ENCODE measurements at places on chromosomes 1 and 21.
A peak's percentile ranks its signal among the peaks of the same experiment; 100 is the strongest.

GRCh38 chr1:114728553-114728952 is 12.0 kb upstream of the NRAS start:
- no peak for DNase-seq

DNA sequence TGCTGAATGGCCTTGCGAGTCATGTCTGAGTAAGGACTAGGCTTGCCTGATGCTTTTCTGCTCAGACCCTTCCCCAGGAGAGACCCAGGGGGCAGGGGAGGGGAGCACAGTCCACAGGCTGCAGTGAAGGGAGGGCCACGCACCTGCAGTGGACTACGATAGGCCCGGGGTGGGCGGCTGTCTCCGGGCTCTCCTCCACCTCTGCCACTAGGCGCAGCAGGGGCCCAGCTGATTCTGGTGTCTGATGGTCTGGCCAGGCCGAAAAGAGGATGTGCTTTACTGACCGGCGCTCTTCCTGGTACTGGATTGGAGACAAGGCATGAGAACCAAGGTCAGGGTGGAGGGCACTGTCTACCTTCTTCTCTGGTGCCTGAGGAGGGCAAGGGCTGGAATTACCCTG is 7.9 kb upstream of the ARL8A start:
- no peak for DNase-seq

- no peak for DNase-seq
These were observed 14.2 kb downstream of the MTF1 start for GRCh38 chr1:37845049-37845646.

DNA sequence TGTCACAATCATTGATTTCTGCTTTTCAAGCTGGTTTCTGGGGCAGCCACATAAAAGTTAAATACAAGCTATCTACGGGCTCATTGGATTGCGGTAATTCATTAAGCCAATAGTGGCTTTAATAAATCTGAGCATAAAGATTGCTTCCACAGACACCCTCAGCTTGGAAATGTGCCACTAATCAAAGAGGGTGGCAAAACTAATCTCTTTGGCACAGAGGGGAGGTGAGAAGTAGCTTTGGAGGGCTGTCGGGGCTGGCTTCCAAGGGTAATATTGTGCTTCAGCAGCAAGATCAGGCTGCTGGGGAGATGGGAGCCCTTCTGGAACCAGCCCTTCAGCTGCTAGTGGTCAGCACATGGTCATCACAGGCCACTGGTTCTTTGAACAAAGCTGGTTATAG is 21.2 kb upstream of the KAZN start:
- no peak for DNase-seq

DNA sequence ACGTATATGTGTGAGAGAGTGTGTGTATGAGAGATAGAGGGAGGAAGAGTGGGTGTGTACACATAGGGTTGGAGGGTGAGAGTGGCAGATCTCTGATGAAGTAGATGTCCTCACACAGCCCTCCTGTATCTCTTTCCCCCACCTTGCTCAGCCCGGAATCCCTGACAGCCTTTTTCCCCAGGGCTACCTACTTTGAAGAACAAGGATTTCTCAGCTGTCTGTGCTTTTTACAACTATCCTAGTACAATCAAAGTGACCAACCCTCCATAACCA is 29.1 kb upstream of the CADM3 start:
- DNase-seq, result peak; percentile 14

DNA sequence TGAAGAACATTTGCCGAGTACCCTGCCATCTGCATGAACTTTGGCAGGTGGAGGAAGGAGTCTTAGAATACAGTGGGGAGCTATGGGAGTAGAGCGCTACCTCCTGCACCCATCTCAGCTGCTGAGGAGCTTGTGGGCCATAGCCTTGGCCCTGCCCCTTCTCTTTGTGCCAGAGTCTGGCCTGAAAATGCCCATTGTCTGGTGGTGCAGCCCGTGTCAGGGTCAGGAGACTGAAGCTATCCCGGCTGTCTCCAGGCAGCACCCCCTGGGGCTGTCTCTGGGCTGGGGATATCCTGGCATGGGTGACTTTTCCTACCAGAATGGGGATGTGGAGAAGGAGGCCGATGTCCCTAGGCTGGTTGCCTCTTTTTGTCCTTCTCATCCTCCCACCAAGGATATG is 7.3 kb downstream of the IPO13 start:
- peak; percentile 94 for DNase-seq

DNA sequence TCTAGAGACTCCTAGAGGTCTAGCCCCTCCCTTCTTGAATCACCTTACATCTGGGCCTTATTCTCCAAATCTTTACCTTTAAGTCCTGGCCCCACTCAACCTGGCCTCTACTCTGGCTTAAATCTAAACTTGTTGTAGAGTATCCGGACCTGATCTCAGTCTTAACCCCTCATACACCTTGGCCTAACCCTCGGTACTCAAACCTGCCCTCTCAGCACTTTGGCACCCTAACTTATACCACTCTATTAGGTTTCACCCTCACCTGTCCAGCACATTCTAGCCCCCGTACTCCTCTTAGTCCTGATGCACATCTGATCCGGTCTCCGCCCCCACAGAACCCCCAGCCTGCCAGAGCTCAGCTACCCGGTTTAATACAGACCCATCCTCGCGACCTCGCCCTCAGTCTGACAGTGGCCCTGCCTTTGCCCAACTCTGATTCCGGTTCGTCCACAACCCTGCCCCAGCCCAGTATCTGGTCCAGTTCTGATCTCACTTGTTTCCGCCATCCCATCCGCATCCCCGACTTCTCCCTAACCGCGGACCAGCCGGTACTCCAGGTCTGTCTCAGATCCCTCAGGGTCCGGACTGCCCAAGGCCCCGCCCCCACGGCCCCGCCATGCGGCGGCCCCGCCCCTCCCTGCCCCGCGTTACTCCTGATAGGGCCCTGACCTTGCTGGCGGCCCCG is 1.5 kb downstream of the TRIM62 start:
- DNase-seq, result no peak

- no peak for DNase-seq
These were observed 37.2 kb upstream of the CITED4 start for GRCh38 chr1:40899230-40899870.

- DNase-seq, result no peak
These were observed 321.2 kb downstream of the PBX1 start for GRCh38 chr1:164880199-164880598.

- DNase-seq, result peak; percentile 13
These were observed 84.2 kb downstream of the NDUFS5 start for GRCh38 chr1:39110325-39110851.

- no peak for DNase-seq
These were observed 112.0 kb upstream of the CHRM3 start for GRCh38 chr1:239274242-239274830.

DNA sequence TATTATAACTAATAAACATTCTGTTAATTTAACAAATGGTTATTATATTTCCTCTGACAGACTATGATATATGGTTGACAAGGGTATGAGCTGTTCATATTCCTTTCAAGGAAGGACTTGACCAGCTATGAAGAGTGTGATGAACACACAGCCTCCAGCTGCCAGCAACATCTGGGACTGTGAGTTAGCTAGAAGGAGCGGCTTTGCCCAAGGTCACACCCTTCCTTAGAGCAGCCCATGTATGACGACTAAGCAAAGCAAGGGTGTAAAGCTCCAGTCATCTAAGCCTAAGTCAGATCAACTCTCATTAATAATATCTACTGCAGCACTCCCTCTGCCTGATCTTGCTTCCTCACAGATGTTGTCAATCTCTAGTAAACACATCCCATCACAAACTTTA is 355.4 kb downstream of the PLPP3 start:
- no peak for DNase-seq

GRCh38 chr1:100320311-100321099 is 31.8 kb upstream of the CDC14A start:
- no peak for DNase-seq

DNA sequence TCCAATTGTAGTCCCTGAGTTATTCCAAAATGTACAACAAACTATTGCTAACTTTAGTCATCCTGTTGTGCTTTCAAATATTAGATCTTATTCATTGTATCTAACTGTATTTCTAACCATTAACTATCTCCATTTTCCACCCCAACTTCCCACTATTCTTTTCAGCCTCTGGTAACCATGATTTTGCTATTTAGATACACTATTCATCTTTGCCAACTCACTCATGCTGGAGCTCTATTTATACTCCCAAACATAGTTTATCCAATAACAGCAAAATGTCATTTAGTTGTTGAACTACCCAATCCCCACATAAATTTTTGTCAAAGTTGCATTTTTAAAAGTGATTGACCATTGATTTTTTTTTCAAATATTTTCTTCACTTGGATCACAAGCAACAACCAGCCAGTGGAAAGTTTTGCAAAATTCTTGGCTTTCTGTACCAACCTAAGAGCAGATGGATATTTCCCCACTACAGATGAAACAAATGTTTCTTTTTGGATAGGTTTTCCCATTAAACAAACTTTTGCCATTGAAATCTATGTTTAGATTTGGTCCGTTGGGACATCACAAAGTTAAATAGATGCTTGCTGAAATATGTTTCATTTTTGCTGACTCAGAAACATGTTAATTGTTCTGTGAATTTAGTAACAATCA is 866.0 kb downstream of the LTN1 start:
- no peak for DNase-seq

- no peak for DNase-seq
These were observed 90.9 kb upstream of the SLC44A3 start for GRCh38 chr1:94729267-94729666.

- no peak for DNase-seq
These were observed 89.4 kb downstream of the TBX15 start for GRCh38 chr1:118898712-118899111.

DNA sequence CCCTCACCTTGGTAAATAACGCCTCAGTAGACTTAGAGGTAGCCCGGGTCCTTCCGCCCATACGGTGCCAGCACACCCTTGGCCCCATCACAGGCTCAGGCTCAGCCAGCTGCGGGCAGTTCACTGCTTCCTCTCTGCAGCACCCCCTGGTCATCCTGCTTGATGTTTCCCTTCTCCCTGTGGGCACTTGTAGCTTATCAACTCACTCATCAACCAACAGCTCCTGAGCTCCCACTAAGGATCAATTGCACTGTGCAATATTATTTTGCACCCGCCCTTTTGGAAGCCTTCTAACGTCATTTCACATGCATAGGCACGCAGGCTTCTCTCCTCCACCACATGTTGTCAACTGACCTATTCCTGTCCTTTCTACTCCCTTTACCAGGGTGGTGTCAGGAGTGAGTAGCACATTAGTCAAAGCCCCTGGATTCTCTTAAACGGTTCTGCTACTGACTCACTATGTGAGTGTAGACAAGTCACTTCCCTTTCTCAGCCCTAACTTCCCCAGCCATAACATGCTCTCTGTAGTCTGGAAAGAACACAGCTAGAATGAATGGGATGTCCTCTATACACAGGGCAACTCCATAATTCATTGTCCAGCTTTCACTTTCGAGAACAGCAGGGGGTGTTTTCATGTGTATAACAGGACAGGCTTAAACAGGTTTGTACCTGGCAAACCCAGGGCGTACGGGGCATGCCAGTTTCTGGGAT is 47.1 kb upstream of the IRF2BP2 start:
- DNase-seq, result peak; percentile 30

DNA sequence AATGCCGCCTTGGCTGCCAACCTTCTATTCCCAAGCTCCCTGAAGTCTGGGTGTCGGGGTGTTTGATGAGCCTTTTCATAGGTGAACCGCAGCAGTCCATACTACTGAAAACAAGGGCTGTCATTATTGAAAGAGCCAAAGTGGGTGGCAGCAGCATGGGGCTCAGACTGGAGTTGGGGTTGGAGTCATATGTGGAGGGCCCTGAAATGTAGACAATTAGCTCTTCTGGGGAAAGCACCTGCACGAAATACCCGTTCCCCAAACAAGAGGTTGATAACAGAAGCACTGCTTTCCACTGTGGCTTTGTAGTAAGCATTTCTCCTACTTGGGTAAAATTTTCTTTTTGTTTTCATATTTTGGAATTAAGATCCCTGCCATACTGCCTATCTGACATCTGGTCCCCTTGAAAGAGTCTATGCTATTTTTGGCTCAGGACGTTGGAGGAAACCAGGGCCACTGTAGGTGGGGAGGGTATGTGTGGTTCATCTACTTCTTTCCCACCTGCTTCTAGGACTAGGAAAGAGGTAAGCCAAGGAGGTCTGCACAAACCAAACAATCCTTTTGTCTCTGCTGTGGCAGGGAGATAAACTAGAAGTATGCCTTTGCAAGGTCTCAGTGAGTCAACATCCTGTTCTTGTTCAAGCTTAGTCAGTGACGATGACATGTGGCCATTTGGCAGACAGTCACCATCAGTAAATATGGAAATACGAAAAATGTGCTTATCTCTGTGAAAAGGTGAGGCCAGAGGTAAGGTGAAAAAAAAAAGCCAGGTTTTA is 197.0 kb upstream of the UBE2U start:
- DNase-seq, result peak; percentile 48

DNA sequence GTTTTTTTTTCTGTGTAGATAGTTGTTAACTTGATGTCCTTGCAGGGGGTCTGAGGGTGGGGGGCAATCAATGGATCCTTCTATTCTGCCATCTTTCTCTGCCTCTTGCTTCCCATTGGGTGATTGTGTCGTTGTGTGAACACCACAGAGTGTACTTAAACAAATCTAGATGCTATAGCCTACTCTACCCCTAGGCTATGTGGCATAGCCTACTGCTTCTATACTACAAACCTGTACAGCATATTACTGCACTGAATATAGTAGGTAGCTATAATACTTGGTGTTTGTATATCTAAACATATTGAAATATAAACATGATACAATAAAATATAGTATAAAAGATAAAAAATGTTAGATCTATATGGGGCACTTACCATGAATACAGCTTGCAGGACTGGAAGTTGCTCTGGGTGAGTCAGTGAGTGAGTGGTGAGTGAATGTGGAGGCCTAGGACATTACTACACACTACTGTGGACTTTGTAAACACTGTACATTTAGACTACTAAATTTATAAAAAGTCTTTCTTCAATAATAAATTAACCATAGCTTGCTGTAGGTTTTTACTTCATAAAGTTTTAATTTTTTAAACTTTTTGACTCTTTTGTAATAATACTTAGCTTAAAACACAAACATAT is 105.4 kb downstream of the CENPF start:
- no peak for DNase-seq

GRCh38 chr1:29646161-29646775 is 409.9 kb downstream of the PTPRU start:
- DNase-seq, result no peak
